T-helper 17 cell (primary cell): ENCODE measurements at places on chromosomes 7 and 10. TPM values are rescaled to one million over a fixed set of nuclear protein-coding genes. Genes with fewer than 3 reads are reported as not detected.

The SAMD9 gene
- total RNA-seq, result 25.4 TPM

The SMO gene
- not detected for total RNA-seq

DNA sequence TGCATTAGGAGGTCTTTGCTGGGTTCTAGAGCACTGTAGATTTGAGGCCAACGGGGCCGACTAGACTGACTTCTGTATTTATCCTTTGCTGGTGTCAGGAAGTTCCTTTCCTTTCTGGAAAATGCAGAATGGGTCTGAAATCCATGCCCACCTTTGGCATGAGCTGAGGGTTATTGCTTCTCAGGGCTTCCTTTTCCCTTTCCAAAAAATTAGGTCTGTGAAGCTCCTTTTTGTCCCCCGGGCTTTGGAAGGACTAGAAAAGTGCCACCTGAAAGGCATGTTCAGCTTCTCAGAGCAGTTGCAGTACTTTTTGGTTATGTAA is 675 bp downstream of the IL6 start:
- no peak for DNase-seq

DNA sequence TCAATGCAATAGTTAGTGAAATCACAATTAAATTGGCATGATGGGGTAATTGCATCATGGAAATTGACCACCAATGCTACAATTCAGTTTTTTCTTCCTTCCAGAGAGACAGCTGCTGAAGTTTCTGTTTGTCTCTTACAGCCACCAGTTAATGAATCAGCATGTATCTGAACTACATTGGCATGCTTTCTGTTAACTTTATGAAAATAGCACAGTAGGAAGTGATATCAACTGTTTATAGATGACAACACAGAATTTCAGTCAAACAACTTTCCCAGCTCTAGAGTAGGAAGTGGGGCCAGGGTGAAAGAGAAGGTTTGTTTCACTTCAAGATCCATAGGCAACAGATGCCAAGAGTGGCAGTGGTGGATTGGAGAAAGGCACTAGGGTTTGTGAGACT is 339.6 kb upstream of the VWC2 start:
- DNase-seq, result no peak

- no peak for DNase-seq
These were observed 159.5 kb upstream of the ZNF32 start for GRCh38 chr10:43808136-43808535.

GRCh38 chr7:156324201-156324600 is 316.4 kb upstream of the RNF32 start:
- no peak for DNase-seq

DNA sequence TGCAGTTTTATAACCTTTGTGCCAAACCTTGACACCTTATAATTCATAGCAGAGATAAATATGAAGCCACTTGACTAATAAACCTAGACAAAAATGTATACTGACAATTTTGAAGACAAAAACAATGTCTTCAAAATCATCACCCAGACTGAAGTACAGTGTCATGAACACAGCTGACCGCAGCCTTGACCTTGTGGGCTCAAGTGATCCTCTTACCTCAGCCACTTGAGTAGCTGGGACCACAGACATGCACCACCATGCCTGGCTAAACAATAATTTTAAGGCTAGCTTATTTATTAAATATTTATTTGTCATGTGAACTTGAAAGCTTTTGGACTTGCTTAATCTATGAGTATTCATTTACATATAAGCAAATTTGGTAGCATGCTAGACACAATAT is 24.3 kb downstream of the IL6 start:
- no peak for DNase-seq

DNA sequence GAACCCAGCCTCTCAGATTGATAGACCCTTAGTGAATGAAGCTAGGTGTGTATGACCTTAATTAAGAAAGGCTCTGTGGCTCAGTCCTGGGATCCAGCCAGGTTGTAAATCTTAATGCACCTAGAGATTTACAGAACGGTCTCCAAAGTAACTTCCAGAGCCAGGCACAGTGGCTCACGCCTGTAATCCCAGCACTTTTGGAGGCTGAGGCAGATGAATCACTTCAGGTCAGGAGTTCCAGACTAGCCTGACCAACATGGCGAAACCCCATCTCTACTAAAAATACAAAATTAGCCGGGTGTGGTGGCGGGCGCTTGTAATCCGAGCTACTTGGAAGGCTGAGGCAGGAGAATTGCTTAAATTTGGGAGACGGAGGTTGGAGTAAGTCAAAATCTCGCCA is 24.3 kb downstream of the CALHM2 start:
- DNase-seq, result no peak

- no peak for DNase-seq
These were observed 63.6 kb downstream of the ARHGAP22 start for GRCh38 chr10:48541144-48541795.
